ENCODE measurements at places on chromosomes 7 and 10.

- peak; percentile 44 for DNase-seq
Observed at GRCh38 chr7:127251465-127252376, 1.0 kb downstream of the GRM8 start.

DNA sequence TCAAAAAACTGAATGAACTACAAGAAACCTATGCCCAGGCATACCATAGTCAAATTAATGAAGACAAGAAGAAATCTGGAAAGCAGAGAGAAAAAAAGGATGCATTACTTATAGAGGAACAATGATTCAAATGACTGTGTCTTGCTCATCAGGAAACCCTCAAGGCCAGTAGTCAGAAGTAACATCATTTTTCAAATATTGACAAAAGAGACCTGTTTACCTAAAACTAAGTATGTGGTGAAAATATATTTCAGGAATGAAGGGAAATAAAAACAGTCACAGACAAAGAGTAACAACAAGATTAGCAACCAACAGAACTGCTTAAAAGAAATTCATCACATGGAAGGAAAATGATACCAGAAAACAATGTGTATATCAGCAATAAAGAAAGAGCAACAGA lies 128.4 kb downstream of the ALOX5 start:
- DNase-seq, result peak; percentile 2

DNA sequence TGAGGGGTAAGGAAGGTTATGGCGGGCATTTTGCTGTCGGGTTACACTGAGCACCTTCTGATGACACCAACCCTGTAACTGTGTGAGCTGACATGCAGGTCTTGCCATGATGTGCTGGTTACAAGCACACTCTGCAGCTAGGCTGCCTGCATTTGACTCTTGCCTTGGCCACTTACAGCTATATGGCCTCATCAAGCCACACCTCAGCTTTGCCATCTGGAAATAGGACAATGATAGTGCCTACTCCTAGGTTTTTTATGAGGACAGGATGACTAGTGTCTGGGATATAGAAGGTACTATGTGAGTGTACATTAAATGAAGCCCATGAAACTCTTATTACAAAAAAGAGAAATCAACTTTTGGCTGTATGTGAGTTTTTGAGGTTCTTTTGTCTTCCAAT lies 58.0 kb downstream of the AKR1B1 start:
- no peak for DNase-seq

GRCh38 chr10:74361678-74362077 lies 210.7 kb downstream of the ADK start:
- DNase-seq, result no peak

DNA sequence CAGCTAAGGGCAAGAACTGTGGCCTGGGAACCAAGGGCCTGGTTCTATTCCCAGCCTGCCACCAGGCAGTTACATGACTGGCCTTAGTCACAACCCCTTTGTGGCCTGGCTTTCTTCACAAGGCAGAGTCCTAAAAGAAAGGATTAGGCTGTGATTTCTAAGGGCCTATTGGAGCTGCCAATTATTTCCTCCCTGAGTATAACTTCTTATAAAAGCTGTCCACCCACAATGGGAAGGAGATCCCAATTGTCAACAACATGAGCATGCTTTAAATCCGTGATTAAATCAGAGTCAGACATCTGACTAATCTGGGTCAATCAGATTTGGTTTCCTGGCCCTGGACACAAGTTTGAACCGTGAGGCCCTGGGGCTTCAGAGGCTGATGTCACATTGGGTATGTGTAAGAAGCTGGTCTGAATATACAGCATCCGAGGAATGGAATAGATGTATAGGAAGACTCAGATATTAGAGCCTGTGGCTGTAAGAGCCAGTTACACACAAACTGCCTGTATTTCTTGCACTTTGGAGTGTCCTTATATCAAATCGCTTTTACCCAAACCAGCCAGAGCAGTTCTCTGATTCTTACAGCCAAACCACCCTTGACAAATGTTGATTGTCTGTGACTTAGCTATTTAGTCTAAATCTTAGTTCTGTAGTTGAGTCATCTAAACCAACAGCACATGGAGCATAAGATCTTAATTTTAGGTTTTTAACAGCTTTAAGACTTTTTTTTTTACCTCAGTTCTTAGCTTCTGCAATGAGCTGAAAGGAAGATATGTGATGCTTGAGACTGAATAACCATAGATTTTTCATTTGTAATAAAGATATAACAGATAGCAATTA lies 61.3 kb downstream of the ABCB4 start:
- DNase-seq, result no peak
